ENCODE measurements at places on chromosomes 11 and 22.

- no peaks in the 10 kb centered on the region for H3K27me3 ChIP-seq
- H3K4me3 ChIP-seq = no peak overlapping the region
- H3K36me3 ChIP-seq = peaks cover 16% of the 10 kb centered on the region
- no peak overlapping the region for H3K27ac ChIP-seq
These were observed 2.6 kb upstream of the RTL6 start for GRCh38 chr22:44500599-44500998.

- no peak for DNase-seq
- peaks cover 66% of the 10 kb centered on the region for H3K36me3 ChIP-seq
- peaks cover 17% of the 10 kb centered on the region for H3K4me1 ChIP-seq
- H3K4me3 ChIP-seq = no peak overlapping the region
- H3K27ac ChIP-seq = no peak overlapping the region
These were observed 40.6 kb downstream of the PPP2R1B start for GRCh38 chr11:111725621-111726020.

DNA sequence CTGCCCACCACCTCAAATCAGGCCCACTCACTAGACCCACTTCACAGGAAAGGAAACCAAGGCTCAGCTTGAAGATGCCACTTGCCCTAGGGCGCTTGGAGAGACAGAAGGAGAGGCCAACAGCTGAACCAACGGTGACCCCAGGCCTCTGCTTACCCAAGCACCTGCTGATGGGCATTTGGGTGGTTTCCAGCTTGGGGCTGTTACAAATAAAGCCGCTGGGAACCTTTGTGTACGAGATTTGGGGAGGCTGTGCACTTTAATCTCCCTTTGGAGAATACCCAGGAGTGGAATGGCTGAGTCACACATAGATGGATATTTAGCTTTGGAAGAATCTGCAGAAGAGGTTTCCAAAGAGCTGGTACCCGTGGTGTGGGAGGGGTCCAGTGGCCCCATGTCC, 50.9 kb upstream of the LINC01488 start:
- no peak overlapping the region for H3K27ac ChIP-seq
- peaks cover 37% of the 10 kb centered on the region for H3K4me1 ChIP-seq
- no peaks in the 10 kb centered on the region for H3K36me3 ChIP-seq
- H3K4me3 ChIP-seq = no peak overlapping the region
- DNase-seq = no peak

- no peaks in the 10 kb centered on the region for H3K27me3 ChIP-seq
- H3K4me3 ChIP-seq = no peak overlapping the region
- H3K27ac ChIP-seq = peak overlapping the region; percentile 95
- DNase-seq = peak; percentile 97
- H3K36me3 ChIP-seq = no peaks in the 10 kb centered on the region
These were observed 23.8 kb upstream of the OAF start for GRCh38 chr11:120186774-120187591.

GRCh38 chr11:73047773-73048371, 94.2 kb downstream of the FCHSD2 start:
- H3K27ac ChIP-seq = peak overlapping the region; percentile 21
- H3K4me3 ChIP-seq = no peak overlapping the region
- peak; percentile 54 for DNase-seq

DNA sequence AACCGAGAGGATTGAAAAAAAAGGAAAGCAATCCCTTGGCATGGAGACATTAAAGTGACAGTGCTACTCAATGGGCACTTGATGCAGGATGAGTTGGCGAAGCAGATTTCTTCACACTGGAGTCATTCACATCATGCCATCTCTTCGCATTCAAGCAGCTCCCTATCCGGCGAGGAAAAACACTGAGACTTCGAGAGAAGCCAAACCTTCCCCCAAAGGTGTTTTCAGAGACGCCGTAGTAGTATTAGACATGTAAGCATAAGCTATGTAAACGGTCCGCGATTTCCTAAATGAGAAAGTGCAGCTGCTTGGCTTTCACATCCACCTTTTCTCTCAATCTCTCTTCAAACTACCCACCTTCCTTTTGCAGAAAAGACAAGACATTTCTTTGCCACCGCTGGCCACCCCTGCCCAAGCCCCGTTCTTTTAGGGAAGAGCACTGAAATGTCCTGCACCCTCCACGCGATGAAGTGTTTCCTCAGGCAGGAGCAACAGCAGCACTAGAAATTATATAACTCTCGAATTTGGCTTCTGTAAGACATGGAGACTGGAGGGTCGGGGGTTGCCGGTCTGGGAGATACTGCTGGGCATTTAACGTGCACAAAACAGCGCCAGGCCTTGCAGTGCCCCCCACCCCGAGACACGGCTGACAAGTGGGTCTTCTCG, at the start of gene DLG2:
DLG2 (minus strand) TSS at position 13 of the 666 bp plus-strand sequence.
- DNase-seq = peak; percentile 71
- peaks cover 6% of the 10 kb centered on the region for H3K4me1 ChIP-seq
- peak within 1 kb of the TSS; percentile 97 for H3K27ac ChIP-seq
- H3K36me3 ChIP-seq = no peaks in the 10 kb centered on the region
